CD8-positive, alpha-beta memory T cell (primary cell): ENCODE measurements at places on chromosomes 7 and 10. TPM values are rescaled to one million over a fixed set of nuclear protein-coding genes. Genes with fewer than 3 reads are reported as not detected.

The TRIM50 gene
- total RNA-seq: not detected

GRCh38 chr7:87216701-87217508, 2.6 kb downstream of the TMEM243 start:
- no peak for DNase-seq

The GHRHR gene
- total RNA-seq: not detected

DNA sequence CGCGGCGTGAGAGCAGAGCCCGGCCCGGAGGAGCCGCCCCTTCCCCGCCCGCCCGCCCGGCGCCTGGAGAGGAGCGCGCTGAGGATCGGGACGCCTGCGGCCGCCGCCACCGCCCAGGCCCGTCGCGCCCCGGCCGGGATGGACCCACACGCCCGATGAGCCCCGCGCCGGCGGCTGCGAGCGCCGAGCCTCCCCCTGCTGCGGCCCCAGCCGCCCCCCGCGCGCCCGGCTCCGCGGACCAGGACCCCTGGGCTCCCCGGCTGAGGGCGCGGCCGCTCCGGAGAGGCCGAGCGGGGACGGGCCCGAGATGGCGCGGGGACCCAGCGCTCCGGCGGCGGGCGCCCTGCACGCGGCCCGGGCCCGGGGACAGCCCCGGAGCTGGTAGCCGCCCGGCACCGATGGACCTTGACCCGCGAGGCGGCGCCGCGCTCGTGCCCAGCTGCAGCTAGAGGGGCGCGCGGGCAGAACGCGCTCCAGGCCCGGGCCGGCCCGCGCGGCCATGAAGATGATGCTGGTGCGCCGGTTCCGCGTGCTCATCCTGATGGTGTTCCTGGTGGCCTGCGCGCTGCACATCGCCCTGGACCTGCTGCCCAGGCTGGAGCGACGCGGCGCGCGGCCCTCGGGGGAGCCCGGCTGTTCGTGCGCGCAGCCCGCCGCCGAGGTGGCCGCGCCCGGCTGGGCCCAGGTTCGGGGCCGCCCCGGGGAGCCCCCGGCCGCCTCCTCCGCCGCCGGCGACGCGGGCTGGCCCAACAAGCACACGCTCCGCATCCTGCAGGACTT, 520 bp downstream of the FAM20C start:
- DNase-seq: no peak

The ACSL5 gene
- 53.3 TPM for total RNA-seq

- no peak for DNase-seq
These were observed 21.1 kb downstream of the DPYSL4 start for GRCh38 chr10:132207536-132208461.
